ENCODE measurements at places on chromosomes 4 and X.
A peak's percentile ranks its signal among the peaks of the same experiment; 100 is the strongest.

- no peak for DNase-seq
Measured at GRCh38 chrX:35682476-35682875, 115.7 kb upstream of the MAGEB16 start.

DNA sequence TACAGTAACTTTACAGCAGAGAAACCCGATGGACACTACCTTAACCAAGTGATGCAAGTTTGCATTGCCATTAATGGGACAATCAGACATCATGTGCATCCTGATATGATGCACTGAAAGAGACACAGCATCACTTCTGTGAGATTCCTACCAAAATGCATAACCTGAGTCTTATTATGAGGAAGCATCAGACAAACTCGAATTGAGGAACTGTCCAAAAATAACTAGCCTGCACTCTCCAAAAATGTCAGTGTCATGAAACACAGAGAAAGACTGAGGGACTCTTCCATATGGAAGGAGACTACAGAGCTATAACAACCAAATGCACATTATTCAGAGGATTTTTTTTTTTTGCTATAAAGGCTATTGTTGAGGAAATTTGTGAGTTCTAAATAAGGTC lies 66.6 kb upstream of the IQSEC2 start:
- no peak for DNase-seq

- DNase-seq: no peak
Measured at GRCh38 chr4:145527773-145528172, 46.1 kb downstream of the SMAD1 start.

DNA sequence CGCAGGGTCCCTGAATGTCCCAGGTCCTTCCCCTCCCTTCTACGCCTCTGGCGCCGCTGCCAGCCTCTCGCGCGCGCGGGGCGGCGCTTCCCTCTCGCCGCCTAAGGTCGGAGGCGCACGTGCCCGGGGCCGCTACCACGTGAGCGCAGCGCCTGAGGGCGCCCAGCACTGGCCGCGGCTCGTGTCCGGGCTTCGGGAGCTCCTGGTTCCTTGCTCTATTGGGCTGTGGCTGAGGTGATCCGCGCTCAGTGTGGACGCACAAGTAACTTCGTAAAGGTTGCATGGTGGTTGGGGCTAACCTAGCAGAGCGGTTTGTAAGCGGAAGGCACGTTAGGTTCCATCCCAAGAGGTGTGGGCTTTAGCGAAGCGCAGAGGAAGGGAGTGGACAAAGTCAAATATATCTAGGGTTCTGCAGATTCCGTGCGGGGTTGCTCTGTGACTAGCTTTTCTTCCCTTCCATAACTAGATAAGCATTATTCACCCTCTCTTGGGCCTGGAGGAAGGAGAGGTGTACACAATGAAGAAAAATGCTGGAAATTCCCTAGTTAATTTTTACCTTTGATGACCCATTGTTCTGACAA lies 1.8 kb downstream of the TLL1 start:
- peak; percentile 37 for DNase-seq

GRCh38 chr4:81307991-81308390 lies 93.0 kb upstream of the PRKG2 start:
- DNase-seq: no peak

DNA sequence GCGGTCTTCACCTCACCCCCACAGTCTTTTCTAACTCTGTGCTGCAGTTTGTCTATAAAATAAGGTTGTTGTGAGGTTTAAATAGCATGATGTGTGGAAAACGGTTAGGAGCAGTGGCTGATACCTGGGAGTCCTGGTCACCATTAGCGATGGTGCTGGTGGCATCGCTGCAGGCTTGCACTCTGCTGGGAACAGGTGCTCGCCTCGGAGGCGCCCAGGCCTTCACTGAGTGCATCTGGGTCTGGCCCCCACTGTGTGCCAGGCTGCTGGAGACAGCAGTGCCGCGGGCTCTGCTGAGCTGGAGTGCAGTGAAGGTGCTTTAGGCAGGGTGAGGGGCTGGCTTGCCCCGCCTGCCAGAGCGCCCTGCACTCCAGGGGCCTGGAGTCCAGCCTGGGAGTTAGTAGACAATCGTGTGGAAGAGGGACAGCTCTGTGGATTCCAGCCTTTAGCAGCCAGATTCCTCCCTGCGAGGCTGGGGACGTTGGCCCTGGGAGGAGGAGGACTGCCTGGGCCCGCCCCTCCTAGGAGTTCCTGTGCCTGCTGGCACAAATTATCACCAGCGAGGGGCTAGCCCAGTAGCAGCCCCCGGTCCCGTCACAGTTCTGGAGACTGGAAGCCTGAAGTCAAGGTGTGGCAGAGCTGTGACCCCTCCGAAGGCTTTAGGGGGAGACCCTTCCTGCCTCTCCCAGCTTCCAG lies 7.3 kb downstream of the RGS12 start:
- DNase-seq: no peak

DNA sequence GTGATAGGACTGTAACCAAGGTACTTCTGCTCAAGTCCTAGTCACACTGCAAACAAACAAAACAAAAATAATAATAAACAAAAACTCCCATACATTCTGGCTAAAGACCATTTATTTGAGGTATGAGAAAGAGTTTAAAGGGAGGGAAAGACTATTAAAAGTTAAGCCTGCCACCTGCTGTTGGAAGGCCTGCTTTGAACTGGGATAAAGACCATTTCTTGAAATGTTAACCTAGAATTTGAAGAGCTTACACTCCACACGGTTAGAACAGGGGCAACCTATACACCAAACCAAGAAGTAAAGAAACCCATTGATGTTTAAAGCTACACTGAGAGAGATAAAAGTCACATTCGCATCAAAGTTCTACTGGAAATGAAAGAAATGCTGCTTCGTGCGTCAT lies 548.7 kb upstream of the DIPK2B start:
- DNase-seq: no peak

DNA sequence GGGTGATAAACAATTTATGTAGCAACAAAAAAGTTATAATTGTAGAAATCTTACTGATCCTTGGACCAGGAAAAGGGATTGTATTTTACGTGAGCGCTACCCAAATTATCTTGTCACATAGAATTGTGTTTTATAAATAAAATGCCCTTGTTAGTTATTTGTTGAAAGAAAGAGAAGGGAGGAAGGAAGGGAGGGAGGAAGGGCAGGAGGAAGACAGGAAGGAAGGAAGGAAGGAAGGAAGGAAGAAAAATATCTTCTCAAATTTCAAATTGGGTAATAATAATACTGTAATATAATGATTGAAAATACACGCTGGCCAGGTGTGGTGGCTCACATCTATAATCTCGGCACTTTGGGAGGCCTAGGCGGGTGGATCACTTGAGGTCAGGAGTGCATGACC lies 206.2 kb upstream of the TLL1 start:
- DNase-seq: no peak

DNA sequence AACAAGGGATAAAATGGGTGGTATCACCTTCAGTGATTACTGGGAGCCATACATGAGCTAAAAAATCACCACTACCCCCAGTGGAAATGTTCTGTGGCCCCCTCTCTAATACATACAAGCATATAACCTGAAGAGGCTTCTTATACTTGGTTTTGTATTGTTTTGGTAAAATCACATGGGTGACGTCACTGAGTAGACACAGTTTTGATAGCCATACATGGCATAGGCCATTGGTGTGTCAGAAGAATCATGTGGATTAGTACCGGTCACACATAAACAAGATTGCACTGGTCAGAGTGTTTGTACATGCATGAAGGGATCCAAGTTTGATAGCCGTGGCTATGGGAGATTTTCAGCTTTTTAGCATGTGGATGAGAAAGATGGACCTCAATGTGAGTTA lies 131.9 kb upstream of the RADX start:
- DNase-seq: no peak

GRCh38 chr4:73606465-73606974 lies 13.7 kb downstream of the RASSF6 start:
- no peak for DNase-seq

DNA sequence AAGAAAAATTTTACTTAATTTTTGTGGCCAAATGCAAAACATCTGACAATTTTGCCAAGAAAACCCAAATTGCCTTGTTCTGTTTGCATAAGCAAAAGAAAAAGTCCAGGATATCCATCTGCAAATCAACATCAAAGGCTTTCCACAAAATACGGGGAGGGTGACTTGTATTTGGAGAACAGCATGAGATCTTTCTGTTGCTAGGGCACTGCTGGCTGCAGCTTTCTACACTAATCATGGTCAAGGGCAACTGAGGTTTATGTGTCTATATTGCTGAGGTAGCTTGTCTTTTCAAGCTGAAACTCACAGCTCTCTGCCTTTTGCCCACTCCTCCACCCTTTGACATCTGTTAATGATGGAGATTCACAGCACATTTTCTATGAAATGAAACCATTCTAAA lies 389.1 kb downstream of the NKX6-1 start:
- no peak for DNase-seq

GRCh38 chr4:22991576-22991975 lies 298.8 kb downstream of the GBA3 start:
- no peak for DNase-seq

GRCh38 chr4:83124111-83124780 lies 9.7 kb upstream of the PLAC8 start:
- DNase-seq: no peak

- no peak for DNase-seq
Measured at GRCh38 chr4:136476753-136477152, 1055.5 kb downstream of the PCDH18 start.

GRCh38 chr4:54505996-54506395 lies 151.8 kb upstream of the KIT start:
- DNase-seq: no peak

GRCh38 chrX:57417827-57418226 lies 131.3 kb downstream of the FAAH2 start:
- DNase-seq: no peak

DNA sequence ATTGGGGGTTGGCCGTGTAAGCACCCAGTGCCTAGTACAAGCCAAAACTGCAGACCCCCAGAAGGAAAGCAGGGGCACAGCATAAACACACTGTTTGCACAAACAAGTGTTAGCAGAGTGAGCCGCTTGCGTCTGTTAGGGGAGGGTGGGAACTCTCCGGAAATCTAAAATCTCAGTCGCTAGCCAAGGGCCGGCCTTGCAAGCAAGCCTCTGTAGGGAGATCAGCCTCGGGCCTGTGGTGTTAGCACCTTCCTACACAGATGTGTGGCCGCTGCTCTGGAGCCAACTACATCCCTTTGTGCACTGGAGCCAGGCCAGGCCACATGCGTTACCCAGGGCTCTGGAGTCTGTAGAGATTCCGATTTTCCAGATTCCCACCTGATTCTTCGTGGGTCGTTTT lies 67.1 kb downstream of the GPR143 start:
- DNase-seq: no peak

- no peak for DNase-seq
Measured at GRCh38 chrX:106999002-106999975, 723 bp downstream of the MORC4 start.

DNA sequence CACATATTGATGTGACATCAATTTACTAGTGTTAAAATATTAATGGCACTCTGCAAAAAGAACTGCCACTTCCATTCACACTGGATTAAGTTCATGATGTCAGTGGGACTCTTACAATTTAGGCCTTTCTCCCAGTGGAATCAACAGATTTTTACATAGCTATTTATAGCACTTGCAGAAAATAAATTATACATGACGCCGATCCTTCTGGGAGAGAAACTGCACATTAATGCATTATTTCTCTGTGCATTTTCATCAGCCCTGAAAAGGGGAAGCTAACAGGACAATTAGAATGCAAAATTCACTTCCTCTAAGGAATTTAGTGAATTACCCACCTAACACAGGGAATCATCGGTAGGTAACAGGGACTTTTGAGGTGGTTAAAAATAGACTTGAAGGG lies 15.7 kb downstream of the LGI2 start:
- no peak for DNase-seq

DNA sequence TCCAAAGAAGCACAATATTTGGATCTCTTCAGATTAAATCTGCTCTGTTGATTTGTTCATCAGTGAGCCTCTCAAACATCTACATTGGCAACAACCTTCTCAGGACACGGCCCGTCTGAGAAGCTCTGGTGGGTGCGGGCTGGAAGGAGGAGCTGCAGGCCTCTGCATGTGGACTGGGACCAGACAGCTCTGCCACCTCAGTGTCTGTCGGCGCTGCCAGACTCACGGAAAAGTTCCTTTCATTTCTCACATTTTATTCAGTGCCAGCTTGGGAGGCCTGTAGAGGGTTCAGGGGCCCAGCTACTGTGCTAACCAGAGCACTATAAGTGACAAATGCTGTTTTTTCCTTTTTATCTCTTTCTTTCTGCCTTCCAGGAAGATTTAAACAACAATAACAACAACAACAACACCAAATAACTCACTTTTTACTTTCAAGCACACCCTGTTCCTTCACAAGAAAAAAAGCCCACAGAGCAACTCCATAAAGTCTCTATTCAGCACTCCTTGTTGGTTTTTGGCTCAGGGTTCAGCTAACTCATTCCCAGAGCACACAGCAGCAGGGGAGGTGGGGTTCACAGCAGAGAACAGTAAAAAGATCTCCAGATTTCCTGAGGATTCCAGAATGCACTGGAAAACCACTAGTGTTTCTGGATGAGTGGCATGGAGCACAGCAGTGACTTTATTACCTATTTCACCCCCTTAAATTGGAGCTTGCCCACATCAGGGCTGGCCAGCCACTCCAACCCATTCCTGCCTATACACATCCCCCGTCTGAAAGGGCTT lies 23.2 kb upstream of the HOPX start:
- no peak for DNase-seq

DNA sequence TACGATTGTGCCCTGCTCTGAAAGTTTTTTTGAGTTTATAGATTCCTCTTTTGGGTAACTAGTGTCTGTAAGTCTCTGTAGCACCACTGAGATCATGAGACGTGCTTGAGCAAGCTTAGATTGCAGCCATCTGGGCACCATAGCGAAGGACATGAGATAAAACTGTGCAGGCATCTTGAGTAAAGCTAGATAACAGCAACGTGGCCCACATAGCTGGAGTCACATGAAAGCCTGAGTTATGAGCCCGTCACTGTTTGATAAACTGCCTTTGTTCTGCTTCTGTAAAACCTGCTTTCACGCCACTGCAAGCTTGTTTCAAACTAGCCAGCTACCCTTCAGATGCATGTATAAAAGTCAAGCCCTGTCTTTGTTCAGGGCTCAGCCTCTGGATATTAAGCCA lies 359.1 kb upstream of the CXorf51A start:
- no peak for DNase-seq

- no peak for DNase-seq
Measured at GRCh38 chrX:38595801-38596200, 34.5 kb downstream of the TSPAN7 start.

- no peak for DNase-seq
Measured at GRCh38 chr4:1053080-1053661, 41.7 kb downstream of the FGFRL1 start.

DNA sequence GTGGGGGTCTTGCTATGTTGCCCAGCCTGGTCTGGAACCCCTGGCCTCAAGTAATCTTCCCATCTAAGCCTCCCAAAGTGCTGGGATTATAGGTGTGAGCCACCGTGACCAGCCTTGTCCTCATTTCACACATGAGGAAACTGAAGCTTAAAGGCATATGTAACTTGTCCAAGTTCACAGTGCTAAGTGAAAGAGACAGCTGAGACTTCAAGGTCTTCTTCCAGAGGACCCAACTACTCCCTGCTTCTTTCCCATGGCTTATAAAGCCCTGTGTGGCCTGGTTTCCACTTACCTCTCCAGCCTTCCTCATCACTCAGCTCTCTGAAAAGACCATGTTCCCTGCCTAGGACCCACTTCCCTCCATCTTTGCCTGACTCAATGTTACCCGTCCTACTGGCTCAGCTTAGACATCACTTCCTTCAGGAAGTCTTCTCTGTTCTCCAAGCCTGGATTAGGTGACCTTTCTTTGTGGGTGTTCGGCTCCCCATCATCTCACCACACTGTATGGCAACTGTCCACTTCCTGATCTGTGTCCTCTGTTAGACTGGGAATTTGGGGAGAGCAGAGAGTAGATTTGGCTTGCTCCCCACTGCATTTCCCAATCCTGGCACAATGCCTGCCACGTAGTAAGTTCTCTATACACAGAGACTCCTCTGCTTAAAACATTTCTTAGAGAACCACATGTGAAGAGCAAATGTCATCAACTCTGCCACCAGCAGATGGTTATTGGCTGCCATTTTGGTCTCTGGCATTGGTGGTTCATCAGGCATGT lies 30.4 kb upstream of the LAMP2 start:
- DNase-seq: no peak

Measured in kidney epithelial cell (primary cell).